Hepatic stellate cell (primary cell): ENCODE measurements at places on chromosomes 5 and 9.

GRCh38 chr5:109516390-109516789, 106.6 kb upstream of the PJA2 start:
- peak; percentile 19 for DNase-seq

- DNase-seq = peak; percentile 64
Measured at GRCh38 chr5:34053133-34053532, 10.1 kb upstream of the C1QTNF3 start.

DNA sequence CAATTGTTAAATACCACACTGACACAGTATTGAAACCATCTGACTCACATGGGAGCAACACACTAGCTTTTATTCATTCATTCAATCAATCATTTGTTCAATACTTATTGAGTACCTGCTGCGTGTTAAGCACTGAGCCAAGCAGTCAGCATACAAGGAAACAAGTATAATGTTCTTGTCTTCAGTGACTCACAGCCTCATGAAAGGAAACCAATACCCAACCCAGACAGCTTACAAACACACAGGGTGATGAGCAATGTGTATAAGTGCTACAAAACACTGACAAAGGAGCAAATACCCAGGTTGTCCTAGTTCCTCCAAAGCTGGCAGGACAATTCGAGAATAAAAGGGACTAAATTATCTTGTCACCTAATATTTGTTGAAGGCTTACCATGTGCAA, 67.6 kb upstream of the RASEF start:
- no peak for DNase-seq

GRCh38 chr5:169095976-169096375, 205.0 kb downstream of the SLIT3 start:
- DNase-seq = no peak

DNA sequence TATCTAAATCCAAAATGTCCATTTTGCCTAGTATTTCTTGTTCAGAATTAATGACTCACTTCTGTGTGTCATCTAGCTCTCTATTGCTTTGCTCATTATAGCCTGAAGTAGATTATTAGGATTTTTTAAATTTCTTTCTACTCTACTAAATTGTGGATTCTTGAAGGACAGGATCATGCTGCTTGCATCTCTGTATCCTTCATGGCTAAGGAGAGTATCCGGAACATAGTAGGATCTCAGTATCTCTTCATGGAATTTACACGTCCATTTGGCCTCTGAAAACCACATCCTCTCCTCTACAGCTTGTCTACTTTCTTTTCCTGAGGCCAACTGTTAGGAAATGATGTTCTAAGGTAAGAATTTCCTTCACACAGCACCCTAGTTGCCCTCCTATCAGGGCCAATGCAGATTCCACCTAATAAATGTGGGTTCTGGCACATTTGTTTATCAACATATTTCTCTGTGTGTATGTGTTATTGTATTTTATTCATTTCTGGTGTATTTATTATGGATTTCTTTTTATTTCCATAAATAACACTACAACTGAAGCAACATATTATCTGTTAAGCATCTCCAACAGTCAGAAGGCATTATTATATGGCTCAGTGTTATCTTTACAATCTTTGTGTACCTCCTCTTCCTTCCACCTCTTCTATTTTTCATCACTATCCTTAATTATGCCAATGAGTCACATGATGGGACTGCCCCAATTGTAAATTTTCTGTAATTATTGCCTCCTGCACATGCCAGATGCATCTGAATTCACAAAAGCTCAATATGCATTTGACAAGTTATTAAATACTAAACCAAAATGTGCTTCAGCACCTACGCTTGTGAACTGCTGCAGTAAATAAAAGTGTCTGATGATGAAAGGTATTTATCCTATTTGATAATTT, 557.8 kb upstream of the TLE4 start:
- DNase-seq = no peak

DNA sequence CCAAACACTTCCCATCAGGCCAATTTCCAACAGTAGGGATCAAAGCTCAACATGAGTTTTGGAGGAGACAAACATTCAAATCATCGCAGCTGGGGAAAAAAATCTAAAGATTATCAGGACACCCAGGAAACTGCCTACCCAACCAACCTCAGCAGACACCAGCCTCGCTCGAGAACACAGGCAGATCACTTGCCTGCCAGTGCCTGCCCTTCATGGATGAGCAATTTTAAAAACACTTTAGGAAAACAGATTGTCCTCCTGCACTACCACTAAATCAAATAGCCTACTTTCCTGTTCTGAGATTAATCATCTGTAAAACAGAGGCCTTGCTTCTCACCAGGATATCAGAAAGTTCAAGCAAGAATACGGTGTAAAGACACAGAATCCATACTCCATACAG, 14.7 kb upstream of the TMEM174 start:
- no peak for DNase-seq

DNA sequence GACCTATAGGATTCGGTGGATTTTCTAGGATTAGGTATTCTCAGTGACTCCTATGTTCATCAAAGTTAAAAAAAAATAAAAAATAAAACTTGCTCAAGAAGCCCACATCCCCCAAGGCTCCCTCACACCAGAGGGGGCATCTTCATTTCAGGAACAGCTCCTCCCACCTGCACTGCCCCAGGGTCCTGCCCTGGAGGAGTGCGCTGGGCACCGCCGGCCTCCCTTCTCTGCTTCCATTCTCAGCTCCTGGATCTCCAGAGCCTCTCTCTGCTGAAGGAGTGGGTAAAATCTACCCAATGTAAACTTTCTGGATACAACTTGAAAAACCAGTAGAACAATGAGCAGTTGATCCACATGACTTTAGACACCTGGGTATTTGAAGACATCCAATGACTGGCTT, 359.8 kb upstream of the IRX4 start:
- no peak for DNase-seq

DNA sequence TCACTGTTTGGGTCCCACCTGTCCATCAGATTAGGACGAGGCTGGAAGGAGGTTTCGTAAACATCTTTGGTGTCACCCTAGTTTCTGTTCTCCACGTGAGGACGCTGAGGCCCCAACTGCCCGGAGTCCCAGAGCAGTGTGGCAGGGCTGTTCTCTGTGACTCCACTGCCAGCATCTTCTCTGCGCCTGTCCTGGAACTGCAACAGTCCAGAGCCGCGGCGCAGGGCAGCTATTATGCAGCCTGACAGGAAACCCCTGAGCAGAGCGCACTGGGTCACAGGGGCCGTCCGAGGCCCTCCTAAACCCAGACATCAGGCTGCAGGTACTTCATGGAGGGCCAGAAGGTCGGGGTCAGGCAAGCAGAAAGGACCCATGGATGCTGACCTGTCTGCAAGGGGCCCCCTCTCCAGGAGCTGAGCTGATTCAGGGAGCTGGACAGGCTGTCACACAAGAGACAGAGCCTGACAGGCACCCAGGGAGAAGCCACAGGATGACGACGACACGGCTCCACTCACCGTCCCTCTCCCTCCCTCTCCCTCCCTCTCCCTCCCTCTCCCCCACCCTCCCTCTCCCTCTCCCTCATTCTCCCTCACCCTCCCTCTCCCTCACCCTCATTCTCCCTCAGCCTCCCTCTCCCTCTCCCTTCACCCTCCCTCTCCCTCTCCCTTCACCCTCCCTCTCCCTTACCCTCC, 31.7 kb downstream of the DBH start:
- DNase-seq = no peak
